ENCODE measurements at places on chromosomes 3 and 15. TPM values are rescaled to one million over a fixed set of nuclear protein-coding genes. Genes with fewer than 3 reads are reported as not detected.

Gene SELENOK
- total RNA-seq, result 16.1 TPM

Gene MYL3
- total RNA-seq, result 0.09 TPM

Gene CCDC33
- 0.16 TPM for total RNA-seq

Gene AGBL1
- total RNA-seq, result not detected

Gene SAMD7
- not detected for total RNA-seq

Gene CTXN2
- total RNA-seq, result not detected

Gene PCSK6
- 0.09 TPM for total RNA-seq

Gene BCHE
- 10.4 TPM for total RNA-seq

Gene RPN1
- 358 TPM for total RNA-seq

Gene IMPG2
- total RNA-seq, result 0.86 TPM

Gene IL20RB
- 2.3 TPM for total RNA-seq

Gene FOXL2
- under 0.01 TPM for total RNA-seq

Gene ZIC1
- total RNA-seq, result not detected

Gene ASB7
- 18.9 TPM for total RNA-seq

Gene RPUSD2
- total RNA-seq, result 10.9 TPM

Gene ESYT3
- 0.16 TPM for total RNA-seq

Measured in bronchial smooth muscle cell (primary cell).